ENCODE measurements at places on chromosomes 3 and 15.

DNA sequence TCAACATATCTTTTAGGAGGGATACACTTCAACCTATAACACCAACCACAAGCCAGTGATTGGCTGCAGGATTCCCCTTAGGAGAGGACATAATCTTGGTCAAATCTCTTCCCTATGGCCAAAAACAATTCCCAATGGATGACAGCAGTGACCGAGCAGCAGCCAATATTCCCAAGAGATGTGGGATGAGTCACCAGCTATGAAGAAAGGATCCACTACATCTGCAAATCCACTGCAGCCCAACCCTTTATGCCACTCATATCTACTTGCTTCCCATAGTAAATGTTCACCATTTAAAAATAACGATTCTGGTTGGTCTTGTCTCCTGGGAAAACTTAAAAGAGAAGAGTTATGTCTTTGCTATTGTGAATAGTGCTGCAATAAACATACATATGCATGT lies 4.5 kb upstream of the IQCF5 start:
- DNase-seq, result no peak

GRCh38 chr3:111068574-111068973 lies 3.0 kb upstream of the NECTIN3 start:
- DNase-seq, result no peak

DNA sequence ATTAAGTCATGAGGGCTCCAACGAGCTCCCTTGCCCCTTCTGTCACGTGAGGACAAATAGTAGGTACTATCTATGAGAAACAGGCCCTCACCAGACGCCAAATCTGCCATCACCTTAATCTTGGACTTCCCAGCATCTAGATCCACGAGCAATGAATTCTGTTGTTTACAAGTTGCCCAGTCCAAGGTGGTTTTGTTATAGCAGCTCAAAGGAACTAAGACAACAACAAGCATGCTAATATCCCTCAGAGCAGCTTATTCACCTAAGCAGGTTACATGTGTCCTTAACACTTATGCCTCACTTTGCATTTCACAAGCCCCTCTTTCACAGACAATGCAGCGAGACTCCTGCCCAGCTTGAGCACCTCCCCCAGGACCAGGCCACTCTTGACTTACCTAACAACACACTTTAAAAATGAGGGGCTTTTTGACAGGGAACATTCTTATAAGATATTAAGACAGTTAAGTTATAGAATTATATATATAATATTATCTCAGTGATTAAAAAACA lies 219.5 kb downstream of the PLCH1 start:
- DNase-seq, result no peak

DNA sequence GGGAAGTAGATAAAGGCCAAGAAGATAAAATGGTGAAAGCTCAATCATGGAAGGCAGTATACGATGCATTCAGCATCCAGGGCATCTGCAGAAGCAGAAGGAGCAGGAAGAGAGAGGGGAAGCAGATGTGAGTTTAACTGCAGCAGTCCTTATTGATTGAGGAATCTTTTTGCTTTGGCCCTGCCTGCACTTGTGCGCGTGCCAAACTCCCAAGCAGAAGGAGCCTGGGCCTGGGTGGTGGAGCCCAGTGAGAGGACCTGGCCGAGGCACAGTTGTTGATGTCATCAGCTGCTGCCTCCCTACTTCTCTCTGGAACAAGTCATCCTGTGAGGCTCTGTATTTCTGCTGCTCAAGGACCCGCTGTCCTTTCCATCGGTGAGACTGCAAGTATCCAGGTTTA lies 65.5 kb upstream of the ROPN1 start:
- no peak for DNase-seq

- no peak for DNase-seq
These were observed 1.3 kb downstream of the ST3GAL6 start for GRCh38 chr3:98764472-98764884.

Measured in SK-N-DZ (cell line).